ENCODE measurements at places on chromosomes 3 and 15. TPM values are rescaled to one million over a fixed set of nuclear protein-coding genes. Genes with fewer than 3 reads are reported as not detected.

- DNase-seq: no peak
Observed at GRCh38 chr3:62220616-62221015, 152.7 kb downstream of the FEZF2 start.

The BDH1 gene
- 43.2 TPM for polyA plus RNA-seq

The TCAIM gene
- polyA plus RNA-seq: 12.5 TPM

- DNase-seq: no peak
Observed at GRCh38 chr15:56366211-56366610, 985 bp downstream of the TEX9 start.

DNA sequence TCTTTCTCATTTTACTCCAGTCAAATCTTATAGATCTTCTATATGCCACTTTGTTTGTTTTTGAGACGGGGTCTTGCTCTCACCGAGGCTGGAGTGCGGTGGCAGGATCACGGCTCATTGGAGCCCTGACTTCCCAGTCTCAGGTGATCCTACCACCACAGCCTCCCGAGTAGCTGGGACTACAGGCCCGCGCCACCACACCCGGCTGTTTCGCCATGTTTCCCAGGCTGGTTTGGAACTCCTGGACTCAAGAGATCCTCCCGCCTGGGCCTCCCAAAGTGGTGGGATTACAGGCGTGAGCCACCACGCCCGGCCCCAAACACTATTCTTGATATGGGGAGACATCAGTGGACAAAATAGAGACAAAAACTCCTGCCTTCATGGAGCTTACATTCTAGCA lies 927 bp upstream of the TFDP2 start:
- no peak for DNase-seq

- no peak for DNase-seq
Observed at GRCh38 chr3:71563827-71564226, 19.7 kb downstream of the FOXP1 start.

GRCh38 chr3:113906568-113907140 lies 41.2 kb upstream of the ZDHHC23 start:
- no peak for DNase-seq

The GOLGA6L1 gene
- polyA plus RNA-seq: not detected

DNA sequence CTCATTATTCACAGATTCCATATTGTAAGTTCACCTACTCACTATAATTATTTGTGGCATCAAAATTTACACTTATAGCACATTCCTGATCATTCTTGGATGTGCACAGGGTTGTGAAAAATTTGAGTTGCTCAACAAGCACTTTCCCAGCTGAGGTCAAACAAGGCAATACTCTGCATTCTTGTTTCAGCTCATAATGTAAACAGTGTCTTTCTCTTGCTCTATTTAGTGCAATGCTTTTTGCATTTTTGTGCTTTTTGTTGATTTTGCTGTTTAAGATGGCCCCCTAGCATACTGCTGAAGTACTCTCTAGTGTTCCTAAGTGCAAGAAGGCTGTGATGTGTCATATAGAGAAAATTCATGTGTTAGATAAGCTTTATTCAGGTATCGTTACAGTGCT lies 66.7 kb upstream of the TNIK start:
- no peak for DNase-seq

The MUSTN1 gene
- polyA plus RNA-seq: 25.5 TPM

The CADM2 gene
- polyA plus RNA-seq: 5.9 TPM
